ENCODE measurements at places on chromosomes 3 and 15. TPM values are rescaled to one million over a fixed set of nuclear protein-coding genes. Genes with fewer than 3 reads are reported as not detected.

WDR53 gene
- 7.2 TPM for total RNA-seq

CASR gene
- under 0.01 TPM for total RNA-seq

ZNF662 gene
- total RNA-seq = 9.3 TPM

MESP2 gene
- total RNA-seq = not detected

GRK7 gene
- not detected for total RNA-seq

DNA sequence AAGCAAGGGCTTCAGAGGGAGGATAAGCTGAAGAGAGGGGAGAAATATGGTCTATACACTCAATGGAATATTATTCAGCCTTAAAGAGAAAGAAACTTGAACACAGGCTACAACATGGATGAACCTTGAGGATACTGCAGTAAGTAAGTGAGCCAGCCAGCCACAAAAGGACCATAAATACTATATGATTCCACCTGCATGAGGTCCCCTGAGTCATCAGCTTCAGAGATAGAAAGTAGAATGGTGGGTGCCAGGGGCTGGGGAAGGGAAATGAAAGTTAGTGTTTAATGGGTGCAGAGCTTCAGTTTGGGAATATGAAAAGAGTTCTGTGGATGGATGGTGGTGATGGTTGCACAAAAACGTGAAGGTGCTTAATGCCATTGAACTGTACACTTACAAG, 68.4 kb upstream of the SEC13 start:
- H3K4me1 ChIP-seq = no peaks in the 10 kb centered on the region
- no peak overlapping the region for H3K4me3 ChIP-seq
- DNase-seq = no peak
- no peaks in the 10 kb centered on the region for H3K36me3 ChIP-seq
- no peaks in the 10 kb centered on the region for H3K27me3 ChIP-seq

- no peaks in the 10 kb centered on the region for H3K27me3 ChIP-seq
- no peak overlapping the region for H3K4me3 ChIP-seq
- peaks cover 54% of the 10 kb centered on the region for H3K4me1 ChIP-seq
- no peaks in the 10 kb centered on the region for H3K36me3 ChIP-seq
- no peak for DNase-seq
Measured at GRCh38 chr3:177149106-177149505, 48.2 kb downstream of the TBL1XR1 start.

DNA sequence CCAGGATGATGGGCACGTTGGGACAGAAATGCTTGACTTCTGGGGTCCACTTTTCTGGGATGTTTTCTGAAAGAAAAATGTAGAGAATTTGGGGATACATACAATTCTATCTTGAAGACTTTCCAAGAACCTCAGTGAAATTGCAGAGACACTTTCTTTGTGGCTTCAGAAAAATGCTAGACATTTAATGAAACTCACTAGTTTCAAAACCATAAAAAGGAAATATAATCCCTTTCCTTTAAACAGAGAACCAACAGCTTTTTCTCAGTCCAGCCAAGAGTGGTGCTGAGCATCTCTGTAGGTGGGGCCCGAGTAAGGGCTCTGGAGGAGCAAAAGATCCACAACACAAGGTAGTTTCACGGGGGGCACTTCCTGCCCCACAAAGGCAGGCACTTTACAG, 4.4 kb upstream of the GPX1 start:
- H3K27ac ChIP-seq = no peak overlapping the region
- no peak overlapping the region for H3K4me3 ChIP-seq
- H3K36me3 ChIP-seq = peaks cover 58% of the 10 kb centered on the region
- no peak for DNase-seq
- H3K4me1 ChIP-seq = no peaks in the 10 kb centered on the region

DNA sequence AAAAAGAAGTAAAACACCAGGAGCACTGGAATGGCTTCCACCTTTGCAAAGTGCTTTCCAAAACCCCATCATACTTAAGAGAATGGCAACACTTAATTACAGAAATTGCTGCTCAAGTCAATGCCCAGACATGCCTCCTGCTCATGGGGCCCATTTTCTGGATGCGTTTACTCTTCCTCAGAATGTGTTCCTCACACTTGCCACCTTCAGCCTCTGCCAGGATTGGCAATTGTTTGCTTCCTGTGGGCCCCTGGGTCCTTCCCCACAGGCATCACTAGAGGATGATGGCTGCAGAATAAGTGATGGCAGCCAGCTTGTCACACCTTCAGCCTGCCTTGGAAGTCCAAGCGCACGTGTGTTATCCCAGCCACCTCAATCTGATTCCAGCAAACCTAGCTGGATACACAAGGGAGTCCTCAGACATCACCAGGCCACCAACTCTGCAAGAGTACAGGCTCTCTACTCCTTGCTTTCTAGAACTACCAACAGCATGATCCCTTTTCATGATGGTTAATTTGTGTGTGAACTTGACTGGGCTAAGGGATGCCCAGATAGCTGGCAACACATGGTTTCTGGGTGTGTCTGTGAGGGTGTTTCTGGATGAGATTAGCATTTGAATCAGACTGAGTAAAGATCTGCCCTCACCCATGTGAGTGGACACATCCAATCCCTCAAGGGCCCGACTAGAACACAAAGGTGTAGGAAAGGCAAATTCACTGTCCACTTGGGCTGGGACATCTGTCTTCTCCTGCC, 4.9 kb upstream of the NUP210 start:
- no peaks in the 10 kb centered on the region for H3K27me3 ChIP-seq
- H3K36me3 ChIP-seq = no peaks in the 10 kb centered on the region
- no peak for DNase-seq
- H3K4me1 ChIP-seq = no peaks in the 10 kb centered on the region
- H3K4me3 ChIP-seq = no peak overlapping the region

- H3K27ac ChIP-seq = no peak overlapping the region
- H3K4me3 ChIP-seq = no peak overlapping the region
- H3K36me3 ChIP-seq = no peaks in the 10 kb centered on the region
- DNase-seq = no peak
Measured at GRCh38 chr15:27468151-27468591, 497.2 kb downstream of the GABRG3 start.

DNA sequence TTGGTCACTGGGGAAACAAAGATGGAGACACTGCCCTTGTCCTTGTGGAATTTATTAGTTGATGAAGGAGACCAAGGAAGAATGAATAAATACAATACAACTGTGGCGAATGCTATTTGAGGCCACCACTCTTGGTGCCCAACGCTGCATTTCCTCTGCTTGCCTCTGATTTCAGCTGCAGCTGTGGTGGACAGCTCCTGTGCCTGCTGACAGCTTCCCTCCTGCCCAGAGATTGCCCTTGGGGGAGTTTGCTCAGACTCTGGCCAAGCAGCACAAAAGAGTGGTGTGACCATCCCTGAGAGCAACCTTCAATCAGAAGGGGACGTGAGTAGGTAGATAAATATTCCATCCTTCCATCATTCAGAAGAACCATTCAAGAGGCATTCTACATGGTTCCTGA, 64.6 kb upstream of the FHIT start:
- H3K27ac ChIP-seq = no peak overlapping the region
- no peaks in the 10 kb centered on the region for H3K4me1 ChIP-seq
- H3K36me3 ChIP-seq = no peaks in the 10 kb centered on the region
- H3K27me3 ChIP-seq = no peaks in the 10 kb centered on the region
- DNase-seq = no peak

DNA sequence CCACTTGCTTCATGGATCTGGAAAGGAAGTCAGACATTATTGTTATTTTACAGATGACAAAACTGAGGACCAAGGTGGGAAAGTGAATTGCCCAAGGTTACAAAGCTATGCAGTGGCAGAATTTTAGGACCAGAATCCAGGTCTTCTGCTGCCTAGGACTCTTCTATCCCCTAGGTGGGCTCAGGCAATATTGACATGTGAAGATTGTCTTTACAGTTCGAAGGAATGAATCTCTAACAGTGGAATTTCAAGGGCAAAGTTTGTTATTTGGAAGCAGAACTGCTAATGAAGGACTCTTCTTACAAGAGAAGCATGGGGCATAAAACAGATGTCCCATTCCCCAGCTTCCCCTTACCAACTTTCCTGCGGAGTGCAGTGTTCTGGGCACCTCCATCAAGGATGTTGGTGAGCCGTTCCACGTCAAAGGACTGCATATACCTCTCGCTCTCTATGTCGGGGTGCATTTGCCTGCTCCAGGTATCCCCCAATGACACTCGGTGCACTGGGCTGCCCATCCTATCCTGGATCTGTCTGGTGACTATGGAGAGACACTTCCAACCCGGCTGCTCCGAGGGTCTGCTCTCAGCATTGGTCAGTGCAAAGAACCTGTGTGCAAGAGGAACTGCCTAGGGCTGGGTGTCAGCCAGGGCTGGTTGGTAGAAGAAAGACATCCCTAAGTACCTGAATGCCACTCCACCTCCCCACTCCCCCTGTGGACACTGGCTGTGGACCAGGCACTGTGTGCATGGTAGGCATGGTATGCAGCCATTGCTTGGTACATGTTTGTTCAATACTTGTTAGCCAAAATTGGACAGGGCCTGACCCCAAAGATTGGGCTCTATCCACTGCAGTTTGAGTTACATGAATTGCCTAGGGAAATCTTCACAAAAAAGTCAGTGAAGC, 2.1 kb downstream of the ACOX2 start:
- H3K4me1 ChIP-seq = peaks cover 38% of the 10 kb centered on the region
- no peak overlapping the region for H3K27ac ChIP-seq
- DNase-seq = no peak
- H3K27me3 ChIP-seq = no peaks in the 10 kb centered on the region

GRCh38 chr15:100163961-100164360, 177.8 kb downstream of the ADAMTS17 start:
- DNase-seq = no peak
- H3K27me3 ChIP-seq = no peaks in the 10 kb centered on the region
- H3K4me1 ChIP-seq = peaks cover 18% of the 10 kb centered on the region
- H3K27ac ChIP-seq = no peak overlapping the region

GRCh38 chr3:109254770-109255169, 61.5 kb downstream of the DPPA2 start:
- DNase-seq = no peak
- H3K36me3 ChIP-seq = no peaks in the 10 kb centered on the region
- H3K27me3 ChIP-seq = no peaks in the 10 kb centered on the region
- H3K4me1 ChIP-seq = no peaks in the 10 kb centered on the region

Measured in sigmoid colon (tissue), 7 donors.